Amygdala (tissue), 56 donors: ENCODE measurements at places on chromosomes 16 and 17.
A peak's percentile ranks its signal among the peaks of the same experiment; 100 is the strongest.

- no peak for DNase-seq
These were observed 18.5 kb upstream of the CPD start for GRCh38 chr17:30360086-30360808.

DNA sequence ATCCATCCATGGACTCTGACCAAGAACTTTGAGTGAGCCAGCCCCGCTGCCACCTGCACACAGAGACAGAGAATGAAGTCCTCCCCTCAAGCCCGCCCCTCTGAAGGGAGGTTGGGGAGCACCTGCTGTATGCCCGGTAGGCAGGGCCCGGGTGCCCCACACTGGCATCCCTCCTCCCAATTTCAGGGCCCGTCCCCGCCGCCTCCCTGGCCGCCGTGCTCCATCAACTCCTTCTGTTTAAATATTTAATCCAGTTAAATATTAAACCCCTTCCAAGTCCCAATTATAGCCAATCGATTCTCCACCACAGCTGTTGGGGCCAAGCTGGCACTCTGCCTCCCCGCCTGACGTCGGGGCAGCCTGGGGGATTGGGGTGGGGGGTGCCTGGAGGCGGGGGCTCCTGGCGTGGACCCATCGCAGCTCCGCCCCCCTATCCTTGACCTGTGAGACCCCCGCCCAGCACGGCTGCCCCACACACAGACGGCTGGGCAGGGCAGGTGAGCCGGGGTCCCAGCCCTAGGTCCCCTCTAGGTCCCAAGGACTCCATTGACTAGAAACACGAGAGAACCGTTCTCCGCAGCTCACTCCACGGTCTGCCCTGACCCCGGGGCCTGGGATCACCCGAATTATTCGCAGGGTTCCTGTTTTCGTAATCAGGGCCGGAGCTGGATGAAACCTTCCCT lies 18.0 kb upstream of the CACNA1H start:
- DNase-seq: no peak

GRCh38 chr16:28573738-28574718 lies 20.3 kb downstream of the SGF29 start:
- DNase-seq: no peak

DNA sequence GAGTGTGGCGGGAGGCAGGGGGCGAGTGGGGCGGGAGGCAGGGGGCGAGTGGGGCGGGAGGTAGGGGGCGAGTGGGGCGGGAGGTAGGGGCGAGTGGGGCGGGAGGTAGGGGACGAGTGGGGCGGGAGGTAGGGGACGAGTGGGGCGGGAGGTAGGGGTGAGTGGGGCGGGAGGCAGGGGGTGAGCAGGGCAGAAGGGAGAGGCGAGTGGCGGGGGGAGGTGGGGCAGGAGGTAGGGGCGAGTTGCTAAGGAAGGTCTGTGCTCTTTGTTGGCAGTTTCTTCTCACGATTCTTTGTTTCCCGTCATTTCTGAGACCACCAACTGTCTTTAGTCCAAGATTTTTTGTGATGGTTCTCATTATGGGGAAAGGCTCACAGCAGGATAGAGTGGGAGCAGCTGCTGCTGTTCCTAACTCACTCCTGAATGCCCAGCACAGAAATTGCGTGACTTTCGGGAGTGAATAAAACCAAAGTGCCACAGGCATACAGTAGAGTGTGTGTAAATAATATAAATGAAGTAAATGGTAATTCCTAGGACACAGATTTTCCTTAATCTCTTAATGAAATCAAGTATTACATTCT lies 44.7 kb downstream of the COG7 start:
- DNase-seq: no peak

- DNase-seq: no peak
These were observed 112.0 kb upstream of the SMURF2 start for GRCh38 chr17:64773836-64774761.

DNA sequence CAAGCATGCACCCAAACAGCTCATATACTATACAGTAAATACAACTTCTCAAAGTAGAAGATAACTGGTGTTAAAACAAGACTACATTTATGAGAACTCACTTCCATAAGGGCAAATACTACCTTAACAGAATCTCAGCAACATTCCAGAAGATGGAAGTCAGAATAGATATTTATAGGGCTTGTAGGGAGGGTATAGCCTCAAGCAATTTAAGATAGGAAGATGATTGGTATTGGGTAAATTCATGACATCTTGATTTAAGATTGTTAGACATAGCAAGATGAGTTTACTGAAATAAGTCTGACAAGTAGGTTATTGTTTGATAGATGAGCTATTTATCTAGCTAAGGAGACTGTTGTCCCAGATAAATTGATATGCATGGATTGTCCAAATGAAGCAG lies 250.2 kb downstream of the CDH13 start:
- no peak for DNase-seq

- DNase-seq: no peak
These were observed 5.9 kb downstream of the GIT1 start for GRCh38 chr17:29583324-29584248.

GRCh38 chr16:84150926-84151325 lies 5.8 kb downstream of the DNAAF1 start:
- DNase-seq: no peak

- DNase-seq: no peak
These were observed 8.4 kb downstream of the GDE1 start for GRCh38 chr16:19513377-19514053.

GRCh38 chr17:7114875-7115614 lies 423 bp upstream of the ASGR2 start:
- DNase-seq: no peak

DNA sequence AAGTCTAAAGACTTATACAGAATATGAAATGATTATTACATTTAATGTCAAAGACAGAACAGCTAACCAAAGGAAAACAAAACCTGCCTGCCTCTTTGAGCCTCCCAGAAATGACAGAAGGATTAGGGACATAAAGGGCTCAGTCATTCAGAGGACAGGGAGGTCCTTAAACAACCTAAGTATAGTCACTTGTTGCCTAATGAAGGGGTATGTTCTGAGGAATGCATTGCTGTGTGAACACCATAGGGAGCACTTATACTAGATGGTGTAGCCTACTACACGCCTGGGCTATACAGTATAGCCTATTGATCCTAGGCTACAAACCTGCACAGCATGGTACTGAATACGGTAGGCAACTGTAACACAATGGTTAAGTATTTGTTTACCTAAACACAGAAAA lies 106.4 kb downstream of the PARN start:
- no peak for DNase-seq

GRCh38 chr17:74528491-74529199 lies 2.6 kb downstream of the CD300LB start:
- no peak for DNase-seq

DNA sequence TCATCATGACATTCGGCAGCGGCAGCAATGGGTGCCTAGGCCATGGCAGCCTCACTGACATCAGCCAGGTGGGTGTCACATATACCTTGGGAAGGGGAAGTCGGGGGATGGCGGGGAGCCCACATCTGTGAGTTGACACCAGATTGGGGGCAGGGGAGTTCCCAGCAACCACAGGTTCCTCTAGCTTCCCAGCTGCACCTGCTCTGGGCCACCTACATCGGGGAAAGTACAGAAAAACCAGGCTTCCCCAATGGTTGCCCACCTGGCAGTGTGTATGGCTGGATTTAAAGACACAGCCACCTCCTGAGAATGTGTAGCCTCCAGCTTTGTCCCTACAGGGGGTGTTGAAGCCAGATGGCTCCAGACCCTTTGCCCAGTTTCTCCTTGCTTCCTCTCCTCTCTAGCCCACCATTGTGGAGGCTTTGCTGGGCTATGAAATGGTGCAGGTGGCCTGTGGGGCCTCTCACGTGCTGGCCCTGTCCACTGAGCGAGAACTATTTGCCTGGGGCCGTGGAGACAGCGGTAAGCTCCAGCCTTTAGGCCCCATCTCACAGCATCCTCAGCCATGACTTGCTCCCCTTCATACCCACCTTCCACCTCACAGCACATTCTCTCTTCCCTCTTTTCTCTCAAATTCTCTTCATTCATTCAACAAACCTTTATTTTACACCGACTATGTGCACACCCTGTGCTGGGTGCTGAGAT lies 5.0 kb upstream of the TRAF4 start:
- DNase-seq: no peak

- peak; percentile 47 for DNase-seq
These were observed 8.8 kb downstream of the JUP start for GRCh38 chr17:41777574-41778188.

- DNase-seq: no peak
These were observed at the start of gene SECTM1 for GRCh38 chr17:82333279-82334171. SECTM1 (minus strand) TSS chr17:82333766; CDS start chr17:82327240, 6,526 bp downstream.

DNA sequence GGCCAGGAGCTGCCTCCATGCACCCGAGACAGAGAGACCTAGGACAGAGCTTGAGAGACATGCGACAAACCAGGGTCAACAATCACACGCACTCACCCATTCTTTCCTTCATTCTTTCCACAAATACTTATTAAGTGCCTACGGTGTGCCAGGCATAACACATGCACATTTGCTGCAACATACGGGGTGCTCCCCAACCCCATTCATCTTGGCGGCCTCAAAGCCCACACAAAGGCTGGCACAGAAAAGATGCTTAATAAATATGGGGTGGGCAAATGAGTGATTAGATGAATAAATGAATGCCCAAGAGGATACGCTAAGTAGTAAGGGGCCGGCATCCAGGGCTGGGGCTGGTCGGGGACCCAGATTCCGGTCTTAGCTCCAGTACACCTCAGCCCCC lies 117.9 kb downstream of the ZNF423 start:
- no peak for DNase-seq

DNA sequence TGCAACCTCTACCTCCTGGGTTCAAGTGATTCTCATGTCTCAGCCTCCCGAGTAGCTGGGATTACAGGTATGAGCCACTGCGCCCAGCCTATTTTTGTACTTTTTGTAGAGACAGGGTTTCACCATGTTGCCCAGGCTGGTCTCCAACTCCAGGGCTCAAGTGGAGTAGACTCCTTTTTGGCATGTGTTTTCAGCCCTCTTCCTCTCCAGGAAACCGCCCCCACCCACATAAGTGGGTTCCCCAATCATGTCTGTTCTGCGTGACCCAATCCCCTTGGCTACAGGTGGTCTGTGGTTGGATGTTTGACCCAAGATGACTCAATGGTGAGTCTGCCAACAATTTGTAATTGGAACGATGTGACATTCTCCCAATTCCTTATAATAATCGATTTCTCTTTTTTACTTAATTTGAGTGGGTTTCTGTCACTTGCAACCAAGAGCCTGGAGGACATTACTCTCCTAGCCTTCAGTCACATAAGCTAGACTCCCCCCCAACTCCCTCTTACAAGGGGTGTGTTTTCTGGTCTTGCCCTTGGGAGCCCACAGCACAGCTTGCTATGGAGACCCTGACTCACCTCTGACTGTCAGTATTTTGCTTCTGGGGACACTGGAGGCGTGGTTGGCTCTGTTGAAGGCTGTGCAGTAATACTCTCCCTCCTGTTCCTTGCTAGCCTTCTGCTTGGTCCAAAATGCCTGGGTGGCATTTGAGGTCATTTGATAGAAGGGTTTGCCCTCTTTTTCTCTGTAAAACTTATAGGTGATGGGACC lies 34.9 kb downstream of the PECAM1 start:
- DNase-seq: no peak

DNA sequence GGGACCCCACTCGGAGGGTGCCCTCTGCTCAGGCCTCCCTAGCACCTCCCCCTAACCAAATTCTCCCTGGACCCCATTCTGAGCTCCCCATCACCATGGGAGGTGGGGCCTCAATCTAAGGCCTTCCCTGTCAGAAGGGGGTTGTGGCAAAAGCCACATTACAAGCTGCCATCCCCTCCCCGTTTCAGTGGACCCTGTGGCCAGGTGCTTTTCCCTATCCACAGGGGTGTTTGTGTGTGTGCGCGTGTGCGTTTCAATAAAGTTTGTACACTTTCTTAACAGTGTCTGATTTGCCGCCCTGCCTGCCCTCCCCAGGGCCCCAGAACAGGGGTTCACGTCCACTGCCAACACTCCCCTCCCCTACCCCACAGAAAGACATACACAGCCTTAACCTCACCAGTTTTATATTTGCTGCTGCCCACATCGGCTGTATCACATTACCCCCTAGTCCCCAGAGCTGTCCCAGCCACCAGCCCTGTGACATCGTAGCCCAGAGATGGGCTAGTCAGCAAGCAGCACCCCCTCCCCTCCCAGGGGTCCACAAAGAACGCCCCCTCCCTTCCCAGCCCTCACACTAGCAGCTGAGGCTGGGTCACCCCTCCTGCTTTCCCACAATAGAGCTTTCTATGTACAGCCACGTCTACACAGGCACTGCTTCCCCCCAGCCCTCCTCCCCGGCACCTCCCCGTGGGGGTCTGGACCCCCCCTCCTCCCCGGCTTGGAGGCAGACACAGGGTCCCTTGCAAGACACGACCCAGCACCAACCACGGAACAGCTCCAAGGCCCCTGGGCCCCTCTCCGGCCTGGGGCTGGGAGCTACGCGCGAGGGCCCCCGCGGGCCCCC lies 7.9 kb downstream of the GRN start:
- no peak for DNase-seq
